ENCODE measurements at places on chromosomes 1 and 21.

DNA sequence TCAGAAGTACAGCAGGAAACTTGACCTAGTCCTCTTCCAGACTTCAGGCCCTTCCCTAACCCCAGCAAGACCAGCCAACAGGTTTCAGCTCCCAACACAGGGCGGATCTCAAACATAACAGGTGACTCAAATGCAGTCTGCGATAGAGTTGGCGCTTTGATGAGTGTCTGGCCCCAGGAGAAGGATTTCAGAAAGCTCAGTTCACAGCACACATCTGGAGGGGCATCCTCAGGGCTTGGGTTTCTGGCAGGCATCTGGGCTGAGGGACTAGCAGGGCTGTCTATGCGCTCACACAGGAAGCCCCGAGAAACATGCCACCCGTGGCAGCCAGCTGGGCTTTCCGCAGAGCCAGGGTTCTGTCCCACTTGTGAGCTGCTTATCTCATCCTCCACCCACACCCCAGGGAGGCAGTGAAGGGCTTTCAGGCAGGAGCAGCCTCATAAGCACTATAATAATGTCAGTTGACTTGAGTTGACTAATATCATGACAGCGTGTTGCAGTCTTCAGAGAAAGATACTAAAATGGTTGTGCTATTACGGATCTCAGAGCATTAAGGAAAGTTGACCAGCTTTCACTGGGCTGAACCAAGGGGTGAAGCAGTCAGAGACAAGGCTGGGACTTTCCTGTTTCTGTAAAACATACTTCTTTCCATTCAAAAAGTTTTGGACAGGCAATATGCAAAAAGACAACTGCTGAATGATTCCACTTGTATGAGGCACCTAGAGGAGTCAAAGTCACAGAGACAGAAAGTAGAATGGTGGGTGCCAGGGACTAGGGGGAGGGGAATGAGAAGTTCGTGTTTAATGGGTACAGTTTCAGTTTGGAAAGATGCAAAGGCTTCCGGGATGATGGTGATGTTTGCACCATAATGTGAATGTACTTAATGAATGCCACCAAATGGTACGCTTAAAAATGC, 233.0 kb upstream of the IRF2BP2 start:
- peak; percentile 96 for DNase-seq

- DNase-seq = no peak
Measured at GRCh38 chr1:160130939-160131338, 15.4 kb downstream of the ATP1A2 start.

DNA sequence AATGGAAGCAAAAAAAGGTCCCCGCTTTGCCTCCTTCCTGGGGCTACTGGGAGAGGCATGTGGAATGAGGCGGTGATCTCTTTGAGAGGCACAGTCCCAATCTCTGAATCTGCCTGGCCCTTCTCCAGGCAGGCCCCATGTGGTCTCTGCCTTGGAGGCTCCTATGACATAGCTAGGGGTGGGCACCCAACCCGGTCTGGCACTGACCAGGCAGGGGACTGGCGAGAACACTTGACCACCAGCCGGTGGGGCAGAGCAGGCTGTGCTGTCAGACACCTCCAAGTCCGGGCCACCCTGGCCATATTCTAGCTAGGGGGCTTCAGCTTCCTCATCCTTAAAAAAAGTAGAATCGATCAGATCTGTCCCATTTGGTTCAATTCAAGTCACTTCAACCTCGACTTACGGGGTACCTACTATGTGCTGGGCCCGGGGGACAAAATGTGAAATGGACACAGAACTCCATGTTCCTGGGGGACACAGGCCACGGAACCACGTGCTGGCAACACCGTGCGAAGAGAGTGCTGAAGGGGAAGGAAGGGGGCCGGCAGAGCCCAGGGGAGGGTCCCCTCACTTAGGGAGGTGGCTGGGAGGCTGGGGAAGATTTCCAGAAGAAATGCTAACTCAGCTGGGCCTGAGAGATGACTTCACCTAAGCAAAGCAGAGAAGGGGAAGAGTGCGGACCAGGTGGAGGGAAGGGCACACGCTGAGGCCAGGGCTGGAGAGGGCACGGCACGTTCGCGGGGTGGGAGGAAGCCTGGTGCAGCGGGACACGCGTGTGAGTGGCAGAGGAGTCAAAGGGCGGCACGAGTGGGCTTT, 33.3 kb downstream of the HSPG2 start:
- no peak for DNase-seq

DNA sequence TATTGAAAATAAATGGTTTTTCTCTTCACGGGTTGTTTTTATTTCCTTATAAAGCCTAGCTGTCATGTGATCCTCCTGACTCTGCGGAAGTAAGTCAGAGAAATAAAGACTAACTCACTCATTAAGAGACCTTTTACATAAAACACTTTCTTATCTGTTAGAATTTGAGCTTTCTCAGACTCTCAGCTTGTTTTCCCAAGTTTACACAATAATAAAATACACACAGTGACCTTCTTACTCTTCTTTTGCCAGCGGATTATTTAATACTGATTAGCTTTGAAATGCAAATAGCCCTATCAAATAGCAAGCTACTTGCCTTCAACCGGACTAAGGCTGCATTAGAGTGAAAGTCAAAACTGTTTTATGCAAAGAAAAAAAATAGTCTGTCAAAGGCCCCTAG, 45.5 kb upstream of the CXADR start:
- no peak for DNase-seq

DNA sequence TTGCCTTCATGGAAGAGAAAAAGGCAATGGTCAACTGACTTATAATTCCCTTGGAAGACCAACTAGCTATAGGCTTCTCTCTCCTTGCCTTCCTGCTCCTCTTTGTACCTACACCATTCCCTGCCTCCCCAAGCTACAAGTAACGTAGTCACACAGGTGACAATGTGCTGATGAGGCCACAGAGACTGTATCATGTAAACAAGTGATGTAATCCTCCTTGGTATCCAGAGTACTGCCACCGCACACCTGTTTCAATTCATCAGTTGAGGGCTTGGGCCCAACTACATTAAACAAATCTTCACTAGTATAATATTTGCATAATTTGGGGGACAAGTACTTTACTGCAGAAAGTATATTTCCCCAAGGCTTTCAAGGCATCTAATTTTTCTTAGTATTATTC, 76.4 kb upstream of the SCYL3 start:
- no peak for DNase-seq

DNA sequence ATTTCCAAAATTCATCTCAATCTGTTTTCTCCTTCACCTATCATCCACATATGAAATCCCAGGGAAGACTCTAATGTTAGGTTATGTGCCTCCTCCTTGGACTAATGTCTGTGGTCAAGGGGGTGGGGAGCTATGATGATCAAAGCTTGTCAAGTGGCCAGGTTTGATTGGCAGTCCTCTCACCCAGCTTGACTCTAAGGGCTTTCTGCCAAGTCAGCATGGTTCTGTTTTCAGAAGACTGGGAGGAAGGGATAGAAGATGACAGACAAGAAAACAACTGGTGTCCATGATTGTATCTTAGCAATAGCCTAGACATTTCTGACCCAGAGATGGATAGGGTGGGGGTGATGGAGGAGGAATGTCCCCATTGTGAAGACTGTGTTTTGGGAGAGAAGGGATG, 9.1 kb upstream of the THEM5 start:
- no peak for DNase-seq

- no peak for DNase-seq
Measured at GRCh38 chr1:118914379-118915161, 73.6 kb downstream of the TBX15 start.

DNA sequence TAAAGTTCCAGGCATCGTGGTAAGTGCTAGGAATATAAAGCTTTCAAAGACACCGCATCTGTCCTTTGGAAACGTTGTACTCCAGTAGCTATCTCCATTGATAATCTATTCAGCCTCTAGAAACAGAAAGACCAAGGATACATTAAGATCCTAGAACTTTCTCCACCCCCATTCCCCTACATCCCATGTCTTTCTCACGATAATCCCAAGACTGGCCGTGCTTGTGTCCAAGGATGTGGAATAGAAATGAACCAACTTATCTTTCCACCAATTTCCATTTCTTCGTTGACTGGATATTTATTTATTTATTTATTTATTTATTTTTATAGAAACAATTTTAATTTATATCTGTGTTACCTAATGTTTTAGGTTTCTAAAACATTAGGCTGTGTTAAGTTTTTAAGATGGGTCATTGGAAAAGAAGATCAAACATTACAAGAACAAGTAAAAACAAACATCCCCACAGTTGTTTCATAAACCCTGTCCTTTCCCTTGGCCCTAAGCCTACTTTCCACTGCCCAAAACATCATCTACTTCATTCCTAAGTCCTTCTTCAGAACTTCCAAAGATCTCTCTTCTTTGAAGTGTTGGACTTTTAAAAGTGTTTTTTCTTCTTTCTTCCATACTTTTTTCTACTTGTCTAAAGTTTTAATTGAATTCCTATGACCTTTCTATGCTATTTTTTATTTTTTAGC, 39.7 kb downstream of the LRRC8C start:
- DNase-seq = no peak

DNA sequence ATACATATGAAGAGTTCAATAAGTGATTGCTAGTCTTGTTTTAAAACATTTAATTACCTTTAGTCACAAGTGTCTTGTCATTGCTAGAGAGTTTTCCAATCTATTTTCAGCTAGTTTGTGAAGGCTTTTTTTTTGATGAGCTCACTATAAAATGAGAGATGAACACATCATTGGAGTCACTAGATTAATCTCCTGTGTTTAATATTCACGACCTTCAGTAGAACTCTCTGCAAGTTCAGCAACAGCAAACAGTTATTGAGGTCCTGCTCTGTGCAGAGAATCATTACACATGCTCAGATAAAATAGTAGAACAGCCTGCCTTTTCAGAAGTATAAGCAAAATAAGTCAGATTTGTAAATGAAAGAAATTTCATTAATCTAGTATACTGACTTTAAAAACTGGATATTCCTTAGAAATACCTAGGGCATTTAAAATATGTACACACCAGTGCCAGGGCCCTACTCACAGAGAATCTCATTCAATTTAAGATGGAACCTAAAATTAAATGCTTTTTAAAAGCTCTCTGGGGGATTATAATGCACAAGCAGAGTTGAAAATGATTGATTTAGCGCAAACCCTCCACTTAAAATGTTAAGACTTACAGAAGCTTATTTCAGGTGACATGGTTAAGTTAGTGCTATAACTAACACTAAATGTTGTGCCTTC, 30.5 kb downstream of the KRTAP20-3 start:
- DNase-seq = no peak

- DNase-seq = no peak
Measured at GRCh38 chr1:107943694-107944093, 21.3 kb downstream of the VAV3 start.

DNA sequence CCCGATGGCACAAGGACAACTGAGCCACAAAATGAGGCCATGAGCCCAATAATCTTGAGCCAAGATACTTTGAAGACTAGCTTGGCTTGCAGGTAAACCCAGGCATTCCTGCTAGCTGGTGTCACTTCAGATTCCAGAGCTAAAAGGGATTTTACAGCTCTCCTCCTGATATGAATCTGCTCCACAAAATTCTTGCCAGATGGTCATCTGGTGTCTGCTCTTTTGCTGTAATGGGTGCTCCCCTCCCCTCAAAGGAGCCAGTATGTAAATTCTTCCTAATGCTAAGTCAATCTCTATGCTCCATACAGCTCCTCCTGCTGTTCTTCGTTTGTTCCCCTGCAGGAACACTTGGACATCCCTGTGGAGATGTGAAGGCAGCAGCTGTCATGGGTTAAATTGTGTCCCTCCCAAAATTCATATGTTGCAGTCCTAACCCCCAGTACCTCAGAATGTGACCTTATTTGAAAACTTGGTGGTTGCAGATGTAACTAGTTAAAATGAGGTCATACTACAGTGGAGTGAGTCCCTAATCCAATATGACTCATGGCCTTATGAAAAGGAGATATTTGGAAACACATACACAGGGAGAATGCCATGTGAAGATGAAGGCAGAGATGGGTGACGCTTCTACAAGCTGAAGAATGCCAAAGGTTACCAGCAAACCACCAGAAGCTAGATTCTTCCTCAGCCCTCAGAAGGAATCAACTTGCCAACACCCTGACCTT, 180.6 kb upstream of the PALMD start:
- no peak for DNase-seq

- DNase-seq = peak; percentile 48
Measured at GRCh38 chr1:31633117-31633516, 11.6 kb downstream of the PEF1 start.

GRCh38 chr1:21051177-21051825, 125.4 kb downstream of the EIF4G3 start:
- DNase-seq = peak; percentile 44

DNA sequence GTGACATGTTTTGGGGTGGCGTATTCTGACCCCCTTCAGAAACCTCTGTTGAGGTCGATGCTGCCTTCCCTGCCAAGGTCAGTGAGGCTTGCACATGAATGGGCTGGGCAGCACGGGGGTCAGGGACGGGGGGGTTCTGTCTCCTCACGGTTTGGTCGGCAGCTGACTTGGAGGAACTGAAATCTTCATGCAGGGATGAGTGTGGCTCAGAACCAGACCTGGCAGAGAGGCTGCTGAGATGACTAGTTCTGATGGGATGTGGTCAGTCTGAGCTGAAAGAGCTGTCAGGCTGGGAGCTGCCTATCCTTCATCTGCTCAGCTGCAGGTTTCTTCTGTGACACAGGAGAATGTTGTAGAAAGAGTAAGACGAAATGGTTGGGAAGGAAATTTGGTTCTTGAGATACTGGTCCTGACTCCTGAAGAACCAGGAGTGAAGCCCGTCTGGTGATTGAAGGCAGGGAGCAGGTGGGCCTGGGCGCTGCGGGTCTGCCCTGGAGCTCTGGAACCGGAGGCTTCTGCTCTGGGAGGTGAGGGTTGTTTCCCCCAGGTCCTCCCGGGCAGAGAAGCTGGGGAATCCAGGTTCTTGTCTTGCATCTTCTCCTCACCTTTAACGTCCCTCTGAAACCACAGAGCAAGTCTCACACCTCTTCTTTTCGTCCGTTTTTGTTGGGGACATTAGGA, 3.3 kb downstream of the SLX9 start:
- DNase-seq = no peak
